ENCODE measurements at places on chromosomes 5 and 9.

DNA sequence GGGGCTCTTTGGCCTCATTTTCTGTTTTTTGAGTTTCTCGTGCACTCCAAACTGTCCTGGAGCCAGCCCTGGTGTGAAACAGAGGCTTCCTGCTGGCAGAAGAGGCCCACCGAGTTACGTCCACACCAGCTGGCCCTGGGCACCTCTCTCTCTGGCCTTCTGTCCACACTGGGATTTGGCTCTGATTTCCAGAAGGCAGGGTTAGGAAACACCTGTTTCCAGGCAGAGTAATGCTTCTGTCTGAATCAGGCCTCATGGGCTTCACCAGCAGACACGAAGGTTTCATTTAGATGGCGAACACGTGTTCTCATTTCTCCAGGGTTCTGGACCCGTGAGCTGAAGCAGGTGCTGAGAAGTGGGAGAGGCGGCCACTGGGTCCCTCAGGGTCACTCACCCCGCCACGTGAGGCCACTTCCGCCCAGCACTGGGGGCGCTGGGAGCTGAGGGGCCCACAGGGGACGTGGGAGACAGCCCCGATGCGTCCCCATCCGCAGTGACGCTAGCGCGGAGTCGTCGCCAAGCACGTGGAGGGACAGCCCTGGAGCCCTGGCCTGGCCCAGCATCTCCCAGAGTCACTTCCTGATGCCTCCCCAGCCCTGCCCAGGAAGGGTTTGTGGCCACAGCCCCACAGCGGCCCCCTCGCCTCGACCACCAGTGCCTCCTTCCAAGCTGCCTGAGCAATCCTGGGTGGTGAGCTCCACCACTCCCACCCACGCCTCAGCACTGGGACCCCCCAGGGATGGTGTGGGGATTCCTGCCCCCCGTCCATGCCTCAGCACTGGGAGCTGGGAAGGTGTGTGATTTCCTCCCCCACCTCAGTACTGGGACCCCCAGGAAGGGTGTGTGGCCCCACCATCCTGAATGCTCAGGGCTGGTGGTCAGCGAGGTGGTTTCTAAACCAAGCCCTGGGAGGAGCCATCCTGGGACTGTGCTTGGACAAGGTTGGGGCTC, 4.9 kb upstream of the LRRC14B start:
- DNase-seq, result no peak

GRCh38 chr5:111068213-111068612, 3.3 kb upstream of the TSLP start:
- DNase-seq, result no peak

GRCh38 chr5:89830691-89831090, 578.9 kb downstream of the CETN3 start:
- no peak for DNase-seq

DNA sequence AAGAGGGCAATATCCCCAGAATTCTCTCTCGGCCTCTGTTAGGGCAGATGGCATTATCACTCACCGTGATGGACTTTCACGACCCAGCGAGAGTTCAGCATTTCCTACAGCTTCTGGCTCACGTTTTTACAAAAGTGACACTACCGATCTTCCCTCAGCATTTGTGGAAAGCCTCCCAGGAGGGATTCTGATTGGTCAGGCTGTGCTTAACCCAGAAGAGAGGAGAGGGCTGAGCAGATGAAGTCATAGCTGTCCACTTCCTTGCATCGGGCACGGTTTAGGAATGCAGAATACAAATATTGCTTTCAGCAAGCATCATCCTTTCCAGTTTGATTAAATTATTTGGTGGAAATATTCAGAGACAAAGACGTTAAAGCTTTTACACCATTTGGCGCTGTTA, 277.4 kb upstream of the MSX2 start:
- no peak for DNase-seq

DNA sequence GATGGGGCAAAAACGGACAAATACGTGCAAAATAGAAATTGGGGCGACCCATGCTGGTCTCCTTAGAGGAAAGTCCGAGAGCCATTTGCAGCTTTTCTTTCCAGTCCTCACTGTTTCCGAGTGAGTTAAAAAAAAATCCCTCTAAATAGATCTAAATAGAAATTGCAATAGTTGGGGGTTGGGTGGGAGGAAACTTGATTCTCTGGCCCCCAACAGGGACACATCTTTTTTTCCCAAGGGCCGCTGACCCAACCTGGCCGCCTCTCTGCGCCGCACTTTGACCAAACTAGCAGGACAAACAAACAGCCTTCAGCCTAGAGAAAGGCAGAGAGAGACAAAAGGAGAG, 2.8 kb upstream of the NKX2-5 start:
- no peak for DNase-seq

GRCh38 chr9:35085078-35085477, 5.3 kb upstream of the FANCG start:
- DNase-seq, result no peak

GRCh38 chr9:132035679-132036078, 44.0 kb downstream of the MED27 start:
- no peak for DNase-seq

DNA sequence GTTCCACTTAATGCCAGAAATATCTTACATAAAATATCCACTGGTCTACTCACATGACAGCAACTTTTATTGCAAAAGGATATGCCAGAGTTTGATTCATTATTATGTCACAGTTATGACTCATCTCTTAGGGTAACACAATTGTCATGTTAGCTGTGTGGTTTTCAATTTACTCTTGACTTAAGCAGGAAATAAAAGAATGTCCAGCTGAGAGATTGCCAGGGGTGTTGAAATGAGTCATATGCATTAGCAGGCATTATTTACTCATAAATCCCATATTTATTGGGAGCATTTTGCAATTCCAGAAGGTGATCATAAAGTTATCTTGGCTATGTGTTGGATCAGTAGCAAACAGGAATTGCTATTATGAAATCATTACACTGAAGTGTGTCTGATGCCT, 1164.6 kb upstream of the CDH18 start:
- no peak for DNase-seq

- no peak for DNase-seq
These were observed 20.1 kb upstream of the CKMT2 start for GRCh38 chr5:81213070-81213469.

DNA sequence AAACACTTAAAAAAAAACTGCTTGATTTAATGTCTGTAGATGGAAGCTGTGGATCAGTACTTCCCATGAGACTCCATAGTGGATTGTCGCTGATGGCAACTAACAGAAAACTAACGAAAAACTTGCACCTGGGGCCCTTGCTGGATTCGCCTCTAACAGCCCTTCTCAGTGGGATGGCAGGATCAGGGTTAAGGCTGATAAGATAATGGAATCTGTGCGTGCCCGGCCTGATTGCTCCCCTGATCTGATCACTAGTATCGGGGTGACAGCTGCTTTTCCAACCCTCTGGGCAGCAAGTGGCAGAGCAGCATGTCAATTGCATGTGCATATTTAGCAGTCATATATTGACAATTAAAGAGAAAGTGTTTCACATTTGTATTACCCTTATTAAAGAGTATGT, 185.8 kb upstream of the ELAVL2 start:
- DNase-seq, result no peak

Data from hematopoietic multipotent progenitor cell treated with erythropoietin and hydrocortisone succinate and interleukin-3 and kit ligand, for 17 days (in vitro differentiated cells).